Eye (tissue), 1 donor: ENCODE measurements at places on chromosomes 3 and 15.
A peak's percentile ranks its signal among the peaks of the same experiment; 100 is the strongest.

- no peak for DNase-seq
These were observed 78.2 kb downstream of the DAPK2 start for GRCh38 chr15:63968122-63968524.

GRCh38 chr15:81752546-81752942 is 293.3 kb downstream of the MEX3B start:
- DNase-seq = peak; percentile 93

- no peak for DNase-seq
These were observed 457.1 kb downstream of the MFSD1 start for GRCh38 chr3:159258934-159259333.

DNA sequence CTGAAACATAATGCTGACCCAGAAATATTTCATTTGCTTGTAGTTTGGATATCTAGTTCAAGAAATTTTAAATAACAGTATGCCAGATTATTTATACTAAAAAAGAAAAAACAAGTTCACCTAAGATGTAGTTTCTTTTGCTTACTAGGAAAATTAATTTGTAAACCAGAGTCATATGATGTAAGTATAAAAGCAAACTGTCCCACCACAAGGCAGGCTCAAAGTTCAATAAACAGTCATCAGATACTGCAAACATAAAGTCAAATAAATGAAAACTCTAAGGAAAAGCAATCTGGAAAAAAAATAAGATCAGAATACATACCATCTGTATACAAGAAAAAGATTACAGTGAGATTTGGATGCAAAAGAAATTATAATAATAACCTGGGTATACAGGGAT is 40.2 kb upstream of the WDR5B start:
- no peak for DNase-seq

DNA sequence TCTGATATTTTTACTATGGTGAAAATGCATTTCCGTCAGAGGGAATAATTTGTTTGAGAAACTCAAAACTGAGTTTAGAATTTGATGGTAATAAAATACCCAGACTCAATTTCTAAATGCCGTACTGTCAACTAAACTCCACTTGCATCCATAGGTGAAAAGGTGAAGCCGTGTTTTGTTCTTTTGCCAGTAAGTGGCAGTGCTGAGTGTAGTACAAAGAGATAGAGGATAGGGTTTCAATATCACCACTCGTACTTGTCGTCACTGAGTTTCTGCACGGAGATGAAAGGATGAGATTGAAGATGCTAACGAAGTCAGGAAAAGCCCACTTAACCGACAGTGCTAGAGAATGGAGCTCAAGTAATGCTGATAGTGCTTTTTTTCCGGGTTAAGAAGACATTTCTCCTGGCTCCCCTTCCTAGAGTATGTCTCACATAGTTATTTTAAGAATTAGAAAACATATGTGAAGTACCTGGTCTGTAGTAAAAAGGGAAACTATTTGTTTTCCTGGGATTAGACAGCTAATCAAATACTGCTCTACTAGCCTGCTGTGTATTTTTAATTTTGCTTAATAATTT is 345.1 kb downstream of the IL5RA start:
- DNase-seq = peak; percentile 54

GRCh38 chr3:13332158-13332557 is 88.0 kb downstream of the NUP210 start:
- no peak for DNase-seq

DNA sequence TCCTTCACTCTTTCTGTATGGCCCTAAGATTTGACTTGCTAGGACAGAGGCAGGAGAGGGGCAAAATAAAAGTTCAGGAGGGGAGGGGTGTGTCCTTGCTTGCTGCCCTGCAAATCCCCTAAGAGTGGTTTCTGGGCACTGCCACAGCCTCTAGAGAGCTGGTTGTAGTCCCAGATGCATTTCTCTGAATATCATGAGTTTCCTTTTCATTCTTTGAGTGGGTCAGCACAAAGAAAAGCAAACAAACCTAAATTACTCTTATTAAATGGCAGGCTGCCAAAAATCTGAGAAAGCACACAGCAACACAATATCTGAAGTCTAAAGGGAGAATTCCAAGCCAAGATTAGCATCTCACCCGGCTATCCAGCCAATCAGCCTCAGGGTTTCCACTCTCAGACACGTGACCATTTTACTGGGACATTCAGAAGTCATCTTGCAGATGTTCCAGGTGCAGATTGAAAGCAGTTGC is 919.3 kb downstream of the TUSC7 start:
- peak; percentile 78 for DNase-seq

GRCh38 chr3:58394339-58394738 is 39.3 kb downstream of the PDHB start:
- DNase-seq = no peak

DNA sequence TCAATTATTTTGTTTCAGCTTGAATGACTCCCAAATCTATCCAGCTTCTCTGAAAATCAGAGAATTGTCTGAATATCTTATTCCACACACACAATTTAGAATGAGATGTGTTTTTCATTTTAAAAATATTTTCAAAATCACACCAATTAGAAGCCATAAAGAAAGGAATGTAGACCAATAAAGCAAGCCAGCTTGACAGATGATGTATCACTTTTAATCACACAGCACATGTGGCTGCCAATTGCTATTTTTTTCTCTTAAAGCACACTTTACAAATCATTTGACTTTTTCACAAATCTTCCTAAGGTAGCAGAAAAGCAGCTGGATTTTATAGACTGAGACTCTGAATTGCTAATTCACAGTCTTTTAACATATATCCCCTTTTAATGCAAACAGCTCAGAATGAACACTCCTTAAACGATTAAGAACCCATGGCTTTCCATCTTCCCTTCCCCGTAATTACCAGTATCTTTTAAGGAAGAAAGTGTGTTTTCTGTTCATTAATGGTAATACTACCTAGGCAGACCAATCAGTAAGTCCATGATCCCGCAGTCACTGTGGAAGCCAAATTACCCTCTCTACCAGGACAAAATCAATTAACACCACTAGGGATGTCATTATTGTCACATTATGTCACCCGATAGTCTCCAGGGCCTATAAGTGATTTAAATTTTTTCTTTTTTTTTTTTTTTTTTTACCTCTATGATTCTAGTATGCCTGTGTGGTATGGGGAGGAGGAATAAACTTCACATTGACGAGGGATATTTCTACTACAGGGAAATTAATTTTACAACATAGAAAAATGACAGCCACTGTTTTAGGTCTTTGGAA is 250.0 kb upstream of the VEPH1 start:
- DNase-seq = no peak

GRCh38 chr15:89444241-89445225 is 51.9 kb downstream of the RHCG start:
- DNase-seq = peak; percentile 62

DNA sequence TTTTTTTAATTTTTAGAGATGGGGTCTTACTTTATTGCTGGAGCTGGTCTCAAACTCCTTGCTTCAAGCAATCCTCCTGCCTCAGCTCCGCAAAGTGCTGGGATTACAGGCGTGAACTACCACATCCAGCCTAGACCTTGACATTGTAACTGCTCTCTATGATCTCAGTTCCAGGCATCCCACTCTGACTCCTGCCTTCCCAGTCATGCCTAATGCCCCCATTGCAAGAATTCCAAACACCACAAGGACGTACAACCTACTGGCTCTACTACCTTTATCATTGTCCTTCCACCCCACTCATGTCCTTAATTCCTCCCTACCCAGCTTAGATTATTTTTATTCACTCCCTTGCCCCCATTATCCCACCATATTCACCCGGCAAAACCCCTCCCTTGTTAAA is 21.6 kb downstream of the NKIRAS1 start:
- no peak for DNase-seq

- DNase-seq = peak; percentile 43
These were observed 27.4 kb downstream of the SEC22A start for GRCh38 chr3:123229145-123229544.

DNA sequence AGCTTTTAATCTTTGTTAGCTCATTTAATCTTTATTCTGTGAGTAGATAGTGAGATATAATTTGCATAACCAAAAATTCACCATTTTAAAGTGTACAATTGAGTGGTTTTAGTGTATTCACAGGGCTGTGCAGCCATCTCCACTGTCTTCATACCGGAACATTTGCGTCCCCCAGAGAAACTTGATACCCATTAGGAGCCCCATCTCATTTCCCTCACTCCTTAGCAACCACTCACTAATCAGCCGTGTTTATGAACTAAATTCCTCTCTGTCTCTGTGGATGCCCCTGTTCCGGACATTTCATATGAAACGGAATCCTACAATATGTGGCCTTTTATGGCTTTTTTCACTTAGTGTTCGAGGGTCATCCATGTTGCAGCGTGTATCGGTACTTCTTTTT is 38.2 kb downstream of the PAK2 start:
- no peak for DNase-seq

- DNase-seq = no peak
These were observed 96.0 kb downstream of the TP63 start for GRCh38 chr3:189727158-189727557.

- DNase-seq = no peak
These were observed 5.6 kb downstream of the SCAMP2 start for GRCh38 chr15:74867466-74868038.

DNA sequence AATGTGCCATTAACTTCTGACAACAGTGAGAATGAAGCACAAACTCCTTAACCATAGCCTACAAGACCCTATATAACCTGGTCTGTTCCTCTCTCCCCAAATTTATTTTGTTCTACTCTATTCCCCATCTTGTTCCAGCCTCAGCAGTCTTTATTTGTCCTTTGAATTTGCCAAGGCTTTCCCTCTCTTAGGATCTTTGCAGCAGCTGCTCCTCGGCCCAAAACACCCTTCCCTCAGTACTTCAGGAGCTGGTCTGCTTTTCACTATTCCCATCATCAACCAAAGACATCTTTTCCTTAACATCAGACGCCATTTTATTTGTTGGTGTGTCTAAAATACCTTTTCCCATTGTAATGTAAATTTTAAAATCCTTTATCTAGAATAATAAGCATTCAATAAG is 10.2 kb downstream of the PRICKLE2 start:
- DNase-seq = no peak

GRCh38 chr15:61835496-61836106 is 224.6 kb downstream of the VPS13C start:
- DNase-seq = peak; percentile 88

DNA sequence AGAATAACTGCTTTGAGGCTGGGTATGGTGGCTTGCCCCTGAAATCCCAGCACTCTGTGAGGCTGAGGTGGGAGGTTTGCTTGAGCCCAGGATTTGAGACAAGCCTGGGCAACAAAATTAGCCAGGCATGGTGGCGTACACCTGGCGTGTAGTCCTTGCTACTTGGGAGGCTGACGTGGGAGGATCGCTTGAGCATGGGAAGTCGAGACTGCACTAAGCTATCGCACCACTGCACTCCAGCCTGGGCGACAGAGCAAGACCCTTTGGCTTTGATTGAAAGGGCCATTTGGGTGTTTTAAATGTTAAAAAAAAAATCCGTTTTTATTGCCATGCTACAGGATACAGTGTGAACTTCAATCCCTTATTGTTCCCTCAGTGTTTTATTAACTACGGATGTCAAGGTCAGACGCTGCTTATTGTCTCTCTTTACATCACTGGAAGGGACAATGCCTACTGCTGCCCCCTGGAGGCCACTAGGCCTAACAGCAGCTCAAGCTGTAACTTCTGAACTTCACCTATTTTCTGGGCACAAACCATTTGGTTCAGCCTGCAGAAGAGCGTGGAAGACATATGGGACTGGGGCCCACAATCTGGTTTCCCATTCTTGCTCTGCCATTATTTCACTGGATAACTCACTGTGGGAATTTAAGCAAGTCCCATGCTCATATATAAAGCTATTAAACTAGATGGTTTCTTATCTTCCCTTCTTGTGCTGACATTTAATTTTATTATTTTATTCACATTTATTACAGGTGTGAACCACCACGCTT is 15.3 kb upstream of the IREB2 start:
- peak; percentile 88 for DNase-seq

GRCh38 chr3:73552700-73553099 is 72.0 kb downstream of the PDZRN3 start:
- no peak for DNase-seq

- DNase-seq = no peak
These were observed 105.0 kb downstream of the TPRA1 start for GRCh38 chr3:127485396-127486170.

DNA sequence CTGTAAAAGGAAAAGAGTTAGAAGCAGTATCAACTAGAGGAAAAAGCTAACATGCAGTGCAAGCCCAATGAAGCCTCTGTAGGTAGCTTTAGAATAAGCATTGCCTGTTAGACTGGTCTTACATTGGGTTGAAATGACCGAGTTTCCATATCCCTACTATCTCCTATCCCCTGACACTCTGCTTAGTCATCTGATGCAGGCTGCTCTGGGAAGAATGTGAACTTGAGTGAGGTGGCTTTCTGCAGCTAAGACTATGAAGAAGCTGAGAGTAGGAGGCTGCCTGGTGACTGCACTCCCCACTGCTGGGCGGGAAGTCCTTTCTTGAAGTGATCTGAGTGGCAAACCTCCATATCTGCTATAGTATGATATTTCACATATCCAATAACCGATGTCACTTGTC is 64.7 kb downstream of the OXSM start:
- no peak for DNase-seq

- no peak for DNase-seq
These were observed 109.4 kb upstream of the RAD18 start for GRCh38 chr3:9072667-9073009.

DNA sequence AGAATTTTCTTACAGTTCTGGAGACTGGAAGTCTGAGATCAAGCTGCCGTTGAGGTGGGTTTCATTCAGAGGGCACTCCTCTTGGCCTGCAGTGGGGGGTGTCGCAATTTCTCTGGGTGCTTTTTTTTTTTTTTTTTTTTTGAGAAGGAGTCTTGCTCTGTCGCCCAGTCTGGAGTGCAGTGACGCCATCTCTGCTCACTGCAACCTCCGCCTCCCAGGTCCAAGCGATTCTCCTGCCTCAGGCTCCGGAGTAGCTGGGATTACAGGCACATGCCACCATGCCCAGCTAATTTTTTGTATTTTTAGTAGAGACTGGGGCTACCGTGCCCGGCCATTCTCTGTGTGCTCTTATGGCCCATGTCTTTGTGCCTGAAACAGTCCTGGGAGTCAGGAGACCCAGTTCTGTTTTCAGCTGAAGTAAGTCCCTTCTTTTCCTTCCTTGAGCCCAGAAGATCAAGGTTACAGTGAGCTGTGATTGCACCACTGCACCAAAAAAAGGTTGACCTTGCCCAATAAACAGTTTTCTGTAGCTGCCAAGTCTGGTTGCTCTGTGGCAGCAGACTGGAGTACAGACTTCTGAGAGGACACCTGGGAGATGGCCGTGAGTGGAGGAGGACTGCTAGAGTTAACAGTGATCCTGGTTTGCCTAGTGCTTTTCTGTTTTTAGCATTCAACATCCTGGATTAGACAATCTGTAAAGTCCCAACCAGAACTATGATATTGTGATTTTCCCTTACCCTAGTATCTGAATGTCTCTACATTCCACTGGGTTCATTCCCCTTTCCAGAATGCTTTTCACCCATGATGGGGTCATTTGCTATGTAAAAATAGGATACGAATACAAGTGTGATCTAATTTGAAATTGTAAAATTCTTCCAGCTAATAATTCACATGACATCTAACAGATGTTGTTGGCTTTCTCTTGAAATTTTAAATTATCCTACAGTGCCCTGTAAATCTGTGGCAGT is 76.6 kb upstream of the RNF7 start:
- DNase-seq = no peak

- no peak for DNase-seq
These were observed 285.0 kb downstream of the SQOR start for GRCh38 chr15:45919806-45920205.

- peak; percentile 38 for DNase-seq
These were observed 122.4 kb downstream of the THSD4 start for GRCh38 chr15:71237456-71238188.
